Stimulated activated CD8-positive, alpha-beta memory T cell treated with anti-CD3 and anti-CD28 coated beads, Interleukin-2, amount 100 ng/mL, for 1 hour (primary cell): ENCODE measurements at places on chromosomes 16 and 17.

- DNase-seq, result no peak
Observed at GRCh38 chr17:17826342-17826713, 10.5 kb downstream of the SREBF1 start.

DNA sequence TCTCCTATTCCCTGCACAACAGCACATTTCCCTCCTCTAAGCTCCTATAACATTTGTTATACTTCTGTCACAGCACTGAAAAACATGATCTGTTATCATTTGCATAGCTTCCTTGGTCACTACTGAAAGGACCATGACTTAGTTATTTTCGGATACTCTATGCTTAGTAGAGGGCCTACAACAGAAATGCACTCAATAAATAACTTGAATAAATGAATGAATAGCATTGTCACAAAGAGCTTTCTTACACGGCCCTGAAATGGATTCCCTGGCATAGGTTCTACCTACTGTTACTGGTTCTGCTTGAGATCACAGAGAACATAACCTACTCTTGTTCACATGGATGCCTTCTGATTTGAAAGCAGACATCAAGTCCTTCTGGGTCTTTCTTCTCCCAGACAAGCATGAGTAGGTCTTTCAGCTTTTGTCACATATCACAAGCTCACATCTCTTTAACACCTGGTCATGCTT is 41.6 kb downstream of the MYO1D start:
- DNase-seq, result no peak

DNA sequence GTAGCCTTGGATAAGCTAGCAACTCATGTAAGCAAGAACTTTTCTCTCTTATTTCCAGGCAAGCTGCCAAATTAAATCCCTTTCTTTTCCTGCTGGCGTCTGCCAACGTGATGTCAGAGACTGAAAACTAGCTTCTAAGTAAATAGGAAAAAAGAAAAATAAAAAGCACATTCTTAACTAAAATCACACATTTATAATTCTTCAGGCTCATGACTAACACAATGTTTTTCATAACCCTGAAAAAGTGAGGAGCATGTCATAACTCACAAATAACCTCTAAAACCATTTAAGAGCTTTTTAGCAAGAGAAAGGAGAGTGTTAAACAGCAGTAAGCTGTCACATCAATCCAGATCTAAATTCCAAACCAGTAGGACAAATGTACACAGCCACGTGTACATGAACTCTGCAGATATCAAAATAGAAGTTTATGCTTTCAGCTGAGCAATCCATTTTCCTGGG is 110.0 kb downstream of the N4BP1 start:
- DNase-seq, result no peak

DNA sequence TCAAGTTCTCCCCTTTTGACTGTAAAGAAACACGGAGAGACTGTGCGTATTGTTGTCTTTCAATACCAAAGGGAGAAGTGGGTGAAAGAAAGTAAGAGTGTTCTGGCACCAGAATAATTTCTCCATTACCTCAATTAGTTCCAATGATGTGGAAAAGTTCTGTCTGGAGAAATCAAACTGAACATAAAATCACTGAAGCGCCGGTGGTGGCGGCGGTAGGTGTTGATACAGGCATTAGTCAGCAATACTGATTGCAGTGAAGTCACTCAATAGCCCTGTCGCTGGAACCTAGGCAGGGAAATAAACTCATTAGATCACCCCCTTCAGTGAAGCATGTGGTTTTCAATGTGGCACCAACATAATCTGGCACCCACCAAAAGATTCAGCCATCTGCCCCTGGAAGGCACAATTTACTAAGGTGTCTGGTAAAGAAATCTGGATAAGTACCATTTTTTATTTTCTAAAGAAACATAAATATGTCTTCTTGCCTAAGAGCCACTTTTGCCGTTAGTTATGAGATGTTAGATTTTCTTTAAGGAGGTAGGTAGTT is 274.2 kb upstream of the SOX9 start:
- no peak for DNase-seq

DNA sequence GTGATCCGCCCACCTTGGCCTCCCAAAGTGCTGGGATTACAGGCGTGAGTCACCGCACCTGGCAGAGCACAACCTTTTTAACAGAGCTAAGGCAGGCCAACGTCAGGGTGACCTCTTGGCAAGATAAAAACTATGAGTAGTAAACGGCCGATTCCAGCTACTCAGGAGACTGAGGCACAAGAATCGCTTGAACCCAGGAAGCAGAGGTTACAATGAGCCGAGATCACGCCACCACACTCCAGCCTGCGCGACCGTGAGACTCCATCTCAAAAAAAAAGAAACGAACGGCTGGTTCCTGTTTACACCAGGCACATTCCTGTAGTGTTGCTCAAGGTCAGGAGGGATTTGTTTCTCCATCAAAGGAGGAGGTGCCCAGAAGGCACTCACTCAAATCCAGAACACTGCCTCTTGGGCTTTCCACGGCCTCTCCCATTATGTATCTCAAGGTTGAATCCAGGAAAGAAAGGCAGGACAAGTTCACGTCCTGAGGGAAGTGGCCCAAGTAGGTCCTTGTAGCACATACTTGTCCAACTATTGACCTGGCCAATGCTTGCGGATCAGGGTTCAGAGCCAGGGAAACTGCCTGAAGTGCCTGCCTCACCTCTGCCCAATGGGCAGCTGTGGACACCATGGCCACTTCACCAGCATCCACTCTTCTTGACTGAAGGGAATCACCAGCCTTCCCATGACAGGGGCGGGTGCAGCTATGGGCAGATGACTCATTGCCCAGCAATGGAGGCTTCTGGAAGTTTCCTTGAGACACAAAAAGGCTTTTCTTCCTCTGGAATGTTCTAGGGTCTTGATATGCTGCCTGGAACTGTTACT is 13.5 kb downstream of the KNOP1 start:
- no peak for DNase-seq

GRCh38 chr16:13426269-13426668 is 493.7 kb upstream of the ERCC4 start:
- DNase-seq, result no peak
